Astrocyte of the hippocampus (primary cell): ENCODE measurements at places on chromosomes 7 and 10.
A peak's percentile ranks its signal among the peaks of the same experiment; 100 is the strongest.

- DNase-seq, result no peak
Measured at GRCh38 chr7:66333443-66333842, 128.3 kb downstream of the TPST1 start.

GRCh38 chr7:27062946-27063345 is 32.9 kb downstream of the HOXA1 start:
- DNase-seq, result no peak

DNA sequence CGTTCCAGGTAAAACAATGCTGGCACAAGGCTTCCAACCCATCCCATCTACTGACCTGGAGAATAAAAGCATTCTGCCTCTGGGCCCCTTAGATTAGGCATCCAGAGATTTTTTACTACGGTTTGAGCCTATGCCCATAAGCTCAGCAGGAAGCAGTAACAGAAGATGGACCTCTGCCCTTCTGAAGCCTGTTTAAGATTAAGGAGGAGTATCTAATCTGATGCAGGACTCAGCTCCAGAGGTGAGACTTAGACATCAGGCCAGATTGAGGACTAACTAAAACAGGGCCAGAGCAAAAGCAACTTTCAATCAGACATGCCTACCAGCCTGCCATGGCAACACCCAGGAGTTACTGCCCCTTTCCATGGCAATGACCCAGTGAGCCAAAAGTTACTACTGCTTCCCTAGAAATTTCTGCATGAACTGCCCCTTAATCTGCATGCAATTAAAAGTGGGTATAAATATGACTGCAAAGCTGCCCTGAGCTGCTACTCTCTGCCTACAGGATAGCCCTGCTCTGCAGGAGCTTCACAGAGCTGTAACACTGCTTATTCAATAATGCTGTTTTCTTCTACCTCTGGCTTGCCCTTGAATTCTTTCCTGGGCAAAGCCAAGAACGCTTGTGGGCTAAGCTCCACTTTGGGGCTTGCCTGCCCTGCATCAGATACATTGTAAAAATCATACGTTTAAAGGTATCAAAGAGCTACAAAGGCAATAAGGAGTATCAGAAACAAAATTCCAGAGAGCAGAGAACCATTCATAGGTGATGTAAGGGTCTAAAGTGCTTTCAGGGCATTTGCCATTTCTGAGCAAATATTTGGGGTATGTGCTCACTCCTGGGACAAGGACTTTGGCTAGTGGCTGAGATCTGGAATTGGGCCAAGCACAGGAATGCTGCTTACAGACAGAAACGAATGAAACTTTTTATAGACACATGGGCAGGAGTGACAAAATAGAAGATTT is 25.0 kb upstream of the CNNM1 start:
- peak; percentile 65 for DNase-seq

GRCh38 chr10:49389361-49389933 is 6.4 kb downstream of the DRGX start:
- DNase-seq, result no peak

GRCh38 chr7:103912891-103913605 is 76.4 kb downstream of the RELN start:
- no peak for DNase-seq

- peak; percentile 40 for DNase-seq
Measured at GRCh38 chr7:137097111-137097510, 228.7 kb downstream of the CHRM2 start.

GRCh38 chr7:110827287-110827855 is 263.6 kb upstream of the LRRN3 start:
- DNase-seq, result no peak

DNA sequence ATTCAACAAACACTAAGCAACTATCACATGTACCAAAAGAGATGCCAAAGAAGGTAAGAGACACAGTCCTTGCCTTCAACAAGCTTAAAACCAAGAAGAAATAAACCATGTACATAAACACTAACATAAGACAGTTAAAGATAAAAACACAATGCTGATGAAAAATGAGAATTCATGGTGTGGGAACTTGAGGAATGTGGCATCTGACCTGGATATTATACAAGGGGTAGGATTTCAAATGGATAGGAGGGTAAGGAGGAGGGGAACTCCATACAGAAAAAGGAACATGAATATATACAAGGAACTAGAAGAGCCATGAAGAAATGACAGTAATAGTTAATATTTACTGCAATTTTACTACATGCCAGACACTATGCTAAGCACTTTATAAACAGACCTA is 11.0 kb downstream of the HIBADH start:
- DNase-seq, result no peak

- no peak for DNase-seq
Measured at GRCh38 chr7:127438836-127439235, 46.3 kb upstream of the ZNF800 start.

- DNase-seq, result no peak
Measured at GRCh38 chr7:8597565-8597964, 164.2 kb downstream of the NXPH1 start.

GRCh38 chr10:78924319-78925003 is 144.3 kb upstream of the ZMIZ1 start:
- DNase-seq, result no peak
